Left colon (tissue), 2 donors: ENCODE measurements at places on chromosomes 5 and 9.
A peak's percentile ranks its signal among the peaks of the same experiment; 100 is the strongest.

DNA sequence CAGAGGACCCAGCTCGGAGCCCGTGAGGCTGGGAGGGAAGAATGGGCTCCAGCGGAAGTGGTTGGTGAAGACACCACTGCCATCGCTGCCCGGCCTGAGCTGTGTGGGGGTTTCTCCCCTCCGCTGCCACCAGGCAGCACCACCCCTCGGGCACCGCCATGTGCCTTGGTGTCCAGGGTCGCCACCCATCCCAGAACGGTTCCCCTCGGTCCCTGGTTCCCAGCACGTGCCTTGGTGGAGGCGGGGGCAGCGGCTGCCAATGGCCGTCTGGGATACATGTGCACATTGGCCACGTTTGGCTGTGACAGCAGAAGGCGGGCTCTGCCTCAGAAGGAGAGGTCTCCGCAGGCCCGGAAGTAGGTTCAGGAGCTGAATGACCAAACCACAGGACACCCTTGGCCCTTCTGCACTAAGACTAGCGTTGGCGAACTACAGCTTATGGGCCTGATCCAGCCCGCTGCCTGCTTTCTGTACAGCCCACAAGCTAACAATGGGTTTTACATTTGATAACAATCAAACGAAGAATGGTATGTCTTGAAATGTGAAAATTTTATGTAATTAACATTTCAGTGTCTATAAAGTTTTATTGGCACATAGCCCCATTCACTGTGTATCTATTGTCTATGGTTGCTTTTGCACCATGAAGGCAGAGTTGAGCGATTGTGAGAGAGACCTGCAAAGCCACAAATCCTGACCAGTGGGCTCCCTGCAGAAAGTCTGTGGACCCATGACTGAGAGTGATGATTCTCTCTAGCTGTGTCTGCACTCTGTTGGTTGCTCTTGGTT lies 91.7 kb upstream of the RAPGEF1 start:
- no peak for DNase-seq

DNA sequence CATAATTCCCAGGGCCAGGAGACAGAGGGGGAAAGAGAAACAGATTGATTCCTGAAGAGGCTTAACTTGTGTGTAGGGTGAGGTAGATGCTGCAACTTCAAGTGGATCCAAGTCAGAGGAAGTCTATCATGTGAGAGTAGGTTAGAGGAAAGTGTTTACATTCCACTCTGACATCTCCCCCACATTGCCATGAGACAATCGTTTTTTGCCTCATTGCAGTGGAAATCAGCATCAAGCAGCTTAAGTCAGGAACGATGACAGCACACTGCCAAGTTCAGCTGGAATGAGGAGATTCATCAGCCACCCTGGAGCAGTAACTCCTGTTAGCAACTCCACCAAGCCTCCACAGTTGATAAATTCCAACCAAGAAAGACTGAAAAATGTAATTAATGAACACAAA lies 689.7 kb upstream of the MEF2C start:
- no peak for DNase-seq

DNA sequence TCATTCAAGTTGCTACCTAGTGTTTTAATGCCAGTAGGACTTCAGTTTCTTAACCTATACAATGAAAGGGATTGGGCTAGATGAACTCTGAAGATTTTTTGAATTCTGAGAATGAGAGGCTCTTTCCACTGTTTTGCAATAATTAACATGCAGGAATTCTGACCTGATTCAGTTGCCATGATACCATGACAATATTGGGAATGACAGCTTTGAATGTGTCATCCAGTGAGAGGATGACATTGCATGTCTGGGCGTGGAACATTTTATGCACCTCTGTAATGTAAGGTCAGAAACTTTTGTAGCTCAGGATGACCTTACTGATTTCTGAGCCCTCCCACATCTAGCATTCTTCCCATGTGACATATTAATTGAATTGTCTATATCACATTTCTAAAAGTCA lies 30.6 kb upstream of the SPINK5 start:
- no peak for DNase-seq

DNA sequence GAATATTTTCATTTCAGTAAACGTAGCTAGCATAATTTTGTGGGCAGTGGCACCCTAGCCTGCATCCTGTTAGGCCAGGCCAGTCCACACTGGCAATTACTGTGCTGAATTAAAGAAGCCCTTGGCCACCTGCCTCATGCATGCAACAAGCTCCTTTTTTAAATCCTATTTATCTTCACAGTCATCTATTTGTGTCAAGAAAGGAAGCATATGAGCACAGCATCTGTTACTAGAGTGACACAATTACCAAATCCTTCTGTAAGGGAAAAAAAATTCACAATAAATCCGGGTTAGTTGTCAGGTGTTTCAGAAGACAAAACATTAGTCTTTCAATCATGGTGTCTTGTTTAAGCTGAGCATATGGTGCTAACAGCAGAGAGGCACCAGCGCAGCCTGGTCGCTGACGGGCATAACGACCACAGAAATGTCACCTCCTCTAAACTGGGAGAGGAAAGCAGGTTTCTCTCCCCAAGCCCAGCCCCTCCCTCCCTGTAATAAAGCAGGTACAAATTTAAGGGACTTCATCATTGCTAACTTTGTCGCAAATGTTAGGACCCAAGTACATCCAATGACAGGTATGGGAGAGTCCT lies 520.6 kb downstream of the CTNND2 start:
- DNase-seq: no peak

- DNase-seq: no peak
These were observed 1.6 kb downstream of the C1QTNF3 start for GRCh38 chr5:34041247-34041972.

DNA sequence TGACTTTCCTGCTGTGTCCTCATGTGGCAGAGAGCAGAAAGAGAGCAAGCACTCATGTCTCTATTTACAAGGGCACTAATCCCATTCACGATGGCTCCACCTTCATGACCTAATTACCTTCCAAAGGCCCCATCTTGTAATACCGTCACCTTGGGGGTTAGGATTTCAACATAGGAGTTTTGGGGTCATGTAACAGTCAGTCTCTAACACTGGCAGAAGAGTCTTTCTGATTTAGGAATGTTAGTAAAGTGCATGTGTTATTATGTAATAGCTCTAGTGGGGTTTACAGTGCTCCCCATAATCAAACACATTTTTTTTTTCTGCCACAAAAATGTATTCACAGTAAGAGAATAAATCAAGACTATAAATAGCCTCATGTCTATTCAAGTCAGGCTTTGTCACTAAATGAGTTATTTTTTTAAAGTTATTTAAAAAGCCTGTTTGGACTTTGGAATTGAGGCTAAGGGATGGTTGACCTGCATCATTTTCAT lies 19.1 kb downstream of the GALNT10 start:
- DNase-seq: no peak

DNA sequence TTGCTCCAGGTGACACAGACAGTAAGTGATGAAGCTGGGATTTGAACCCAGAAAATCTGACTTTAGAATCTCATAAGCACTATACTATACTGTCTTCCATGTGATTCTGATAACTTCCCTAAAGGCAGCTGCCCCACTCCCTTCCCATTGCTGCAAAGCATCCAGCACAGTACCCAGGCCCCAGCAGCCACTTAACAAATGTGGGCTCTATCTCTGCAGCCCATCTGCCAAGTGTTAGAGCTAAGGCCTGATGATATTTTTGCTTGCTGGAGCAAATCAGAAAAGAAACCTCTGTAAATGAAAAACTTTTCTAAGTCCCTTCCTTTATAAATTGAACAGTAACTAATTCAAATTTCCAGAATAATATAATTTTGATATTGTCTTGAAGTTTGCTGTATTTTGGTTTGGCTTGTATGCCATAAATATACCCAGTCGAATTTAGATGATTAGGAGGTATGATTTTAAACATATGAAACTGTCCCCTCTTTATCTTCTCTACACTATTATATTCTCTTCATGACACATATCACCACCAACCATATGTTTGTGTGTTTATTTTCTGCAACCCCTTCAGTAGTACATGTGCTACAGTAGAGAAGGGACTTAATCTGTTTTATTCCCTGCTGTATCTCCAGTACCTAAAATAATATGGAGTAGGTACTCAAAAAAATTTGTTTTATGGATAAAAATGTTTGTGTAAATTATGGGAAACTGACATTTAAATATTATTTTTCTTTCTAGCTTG lies 63.8 kb downstream of the SMIM15 start:
- DNase-seq: no peak

GRCh38 chr5:55604611-55605067 lies 69.9 kb upstream of the PLPP1 start:
- DNase-seq: no peak

- no peak for DNase-seq
These were observed 54.4 kb downstream of the DOCK2 start for GRCh38 chr5:169691471-169691870.

DNA sequence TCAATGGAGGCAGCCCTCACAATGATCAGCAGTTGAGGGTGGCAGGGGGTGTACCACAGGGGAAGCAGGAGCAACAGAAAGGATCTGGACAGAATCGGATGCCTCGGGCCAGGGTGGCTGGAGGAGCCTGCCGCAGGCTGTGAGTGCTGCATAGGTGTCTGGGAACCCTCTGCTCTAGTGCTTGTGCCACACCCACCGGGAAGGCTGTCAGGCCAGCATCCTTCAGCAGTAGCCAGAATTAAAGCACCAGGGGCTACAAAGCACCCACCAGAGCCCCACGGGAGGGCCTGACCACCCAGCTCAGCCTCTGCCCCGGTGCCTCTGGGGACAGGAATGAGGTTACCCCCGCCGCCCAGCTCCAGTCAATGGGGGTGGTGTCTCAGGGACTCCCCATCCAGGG lies 49.0 kb downstream of the ARHGEF37 start:
- no peak for DNase-seq

- DNase-seq: no peak
These were observed 54.8 kb upstream of the ANGPTL2 start for GRCh38 chr9:127177231-127177630.

GRCh38 chr5:97601651-97602050 lies 418.6 kb upstream of the RIOK2 start:
- no peak for DNase-seq

GRCh38 chr5:15683332-15683731 lies 183.4 kb downstream of the FBXL7 start:
- no peak for DNase-seq

GRCh38 chr9:136944212-136944518 lies 373 bp downstream of the FBXW5 start:
- no peak for DNase-seq

- no peak for DNase-seq
These were observed 27.5 kb downstream of the CORO2A start for GRCh38 chr9:98164912-98165311.

DNA sequence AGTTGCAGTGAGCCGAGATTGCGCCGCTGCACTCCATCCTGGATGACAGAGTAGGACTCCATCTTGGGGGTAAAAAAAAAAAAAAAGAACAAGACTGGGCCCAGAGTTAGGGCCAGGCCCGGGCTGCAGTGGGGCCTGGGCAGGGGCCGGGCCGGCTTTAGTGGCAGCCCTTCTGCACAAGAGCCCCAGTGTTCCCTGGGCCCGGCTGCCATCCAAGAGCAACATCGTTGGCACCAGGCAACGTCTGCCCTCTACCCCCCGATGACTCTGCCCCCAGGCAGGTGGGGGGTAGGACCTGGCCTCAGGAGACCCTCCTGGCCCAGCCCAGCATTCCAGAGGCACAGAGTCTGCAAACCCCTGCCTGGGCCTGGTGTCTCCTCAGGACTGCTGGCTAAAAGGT lies 4.9 kb upstream of the FGFR4 start:
- no peak for DNase-seq

DNA sequence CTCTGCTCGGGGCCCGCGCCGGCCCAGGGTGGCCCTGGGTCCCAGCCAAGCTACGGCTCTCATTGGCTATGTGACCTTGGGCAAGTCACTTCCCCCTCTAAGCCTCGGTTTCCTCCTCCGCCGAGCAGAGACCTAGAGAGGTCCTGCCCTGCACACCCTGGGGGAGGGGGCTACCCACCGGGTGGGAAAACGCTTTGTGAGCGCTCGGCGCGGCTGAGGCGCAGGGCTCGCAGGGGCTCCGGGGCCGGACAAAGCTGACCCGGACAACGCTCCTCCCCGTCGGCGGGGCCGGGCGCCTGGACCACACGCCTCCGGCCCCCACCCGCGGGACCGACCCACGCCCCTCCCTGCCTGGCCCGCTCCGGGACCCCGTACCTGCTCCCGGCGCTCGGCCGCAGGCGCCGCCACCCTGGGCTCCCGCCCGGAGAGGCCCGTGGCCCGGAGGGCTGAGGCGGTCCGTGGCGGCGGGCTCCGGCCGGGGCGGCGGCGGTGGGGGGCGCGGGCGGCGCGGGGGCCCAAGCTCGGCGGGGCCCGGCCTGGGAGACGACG lies 85.7 kb upstream of the MELK start:
- peak; percentile 65 for DNase-seq

DNA sequence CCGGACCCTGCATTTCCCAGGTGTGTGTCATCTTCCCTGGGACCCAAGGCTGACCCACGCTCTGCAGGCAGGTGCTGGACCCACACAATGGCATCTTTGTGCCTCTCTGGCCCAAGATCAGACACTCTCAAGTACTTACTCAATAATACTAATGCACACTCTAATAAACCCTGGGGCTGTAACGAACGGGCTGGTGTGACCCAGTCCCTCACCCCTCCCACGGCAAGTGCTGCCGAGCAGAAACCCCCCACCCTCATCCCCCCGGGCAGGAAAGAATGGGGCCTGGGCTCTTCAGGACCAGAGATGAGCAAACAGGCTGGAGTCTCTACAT lies 1.1 kb upstream of the OBP2B start:
- no peak for DNase-seq

DNA sequence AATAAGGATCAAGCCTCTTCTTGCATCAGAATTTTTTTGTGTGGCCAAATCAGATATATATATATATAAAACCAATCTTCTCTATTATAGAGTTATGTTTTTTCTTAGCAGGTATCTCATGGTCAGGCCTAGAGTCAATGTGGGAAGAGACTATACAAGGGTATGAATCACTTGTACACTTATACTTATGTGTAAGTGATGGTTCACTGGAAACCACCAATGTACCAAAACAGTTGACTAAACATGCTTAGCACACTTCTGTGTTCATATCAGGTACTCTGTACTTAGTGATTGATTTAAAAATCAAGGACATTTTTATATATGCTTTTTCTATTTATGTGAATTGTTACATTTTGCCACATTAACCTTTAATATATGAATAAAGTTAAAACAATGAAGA lies 92.6 kb downstream of the CWC27 start:
- DNase-seq: no peak

GRCh38 chr9:137067860-137068538 lies 2.4 kb downstream of the SAPCD2 start:
- peak; percentile 85 for DNase-seq

- no peak for DNase-seq
These were observed 171.9 kb downstream of the GAPVD1 start for GRCh38 chr9:125433461-125434011.

GRCh38 chr9:93575796-93576257 lies 557 bp upstream of the PHF2 start:
- no peak for DNase-seq

- DNase-seq: no peak
These were observed 1.2 kb upstream of the NIPAL4 start for GRCh38 chr5:157458835-157459234.

GRCh38 chr9:22044583-22044982 lies 35.5 kb upstream of the CDKN2B start:
- DNase-seq: no peak
